Memory B cell (primary cell): ENCODE measurements at places on chromosomes 6 and 20.
A peak's percentile ranks its signal among the peaks of the same experiment; 100 is the strongest.

GRCh38 chr6:26389349-26389894, 6.5 kb downstream of the BTN2A2 start:
- no peak for DNase-seq

DNA sequence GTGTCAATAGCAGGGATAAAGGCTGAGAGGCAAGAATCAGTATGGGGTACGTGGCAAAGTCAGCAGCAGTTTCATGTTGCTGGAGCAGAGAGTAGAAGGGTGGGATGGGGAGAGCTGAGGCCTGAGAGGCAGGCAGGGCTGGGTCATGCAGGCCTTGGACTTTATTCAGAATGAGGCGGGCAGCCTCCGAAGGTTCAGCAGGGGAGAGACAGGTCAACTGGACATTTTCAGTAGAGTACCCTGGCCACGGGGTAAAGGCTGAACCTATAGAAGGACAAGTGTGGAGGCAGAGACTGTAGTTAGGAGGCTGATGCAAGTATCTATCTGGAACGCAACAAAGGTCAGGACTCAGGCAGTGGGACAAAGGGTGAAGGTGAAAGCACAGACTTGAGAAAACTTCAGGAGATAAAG, 13.7 kb downstream of the NOTCH4 start:
- no peak for DNase-seq

- DNase-seq = no peak
These were observed 60.5 kb upstream of the EXOC2 start for GRCh38 chr6:753486-753885.

- no peak for DNase-seq
These were observed 302.2 kb upstream of the GJE1 start for GRCh38 chr6:141830530-141830929.

DNA sequence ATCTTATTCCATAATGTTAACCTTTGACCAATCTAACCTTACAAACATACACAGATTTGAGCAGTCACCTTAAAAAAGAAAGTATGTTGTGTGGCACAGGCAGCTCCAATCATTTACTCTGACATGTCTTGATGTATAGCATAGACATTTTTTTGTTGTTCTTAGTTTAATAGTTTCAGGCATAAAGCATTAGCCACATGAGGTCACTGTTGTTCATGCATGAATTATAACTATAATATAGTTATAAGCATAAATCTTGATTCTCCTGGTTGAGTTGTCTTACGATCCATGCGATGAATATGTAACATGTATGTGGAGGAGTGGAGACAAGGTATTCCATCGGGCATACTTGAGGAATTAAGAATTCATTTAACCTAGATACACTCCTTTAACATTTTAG, 26.1 kb upstream of the NKAIN2 start:
- no peak for DNase-seq

DNA sequence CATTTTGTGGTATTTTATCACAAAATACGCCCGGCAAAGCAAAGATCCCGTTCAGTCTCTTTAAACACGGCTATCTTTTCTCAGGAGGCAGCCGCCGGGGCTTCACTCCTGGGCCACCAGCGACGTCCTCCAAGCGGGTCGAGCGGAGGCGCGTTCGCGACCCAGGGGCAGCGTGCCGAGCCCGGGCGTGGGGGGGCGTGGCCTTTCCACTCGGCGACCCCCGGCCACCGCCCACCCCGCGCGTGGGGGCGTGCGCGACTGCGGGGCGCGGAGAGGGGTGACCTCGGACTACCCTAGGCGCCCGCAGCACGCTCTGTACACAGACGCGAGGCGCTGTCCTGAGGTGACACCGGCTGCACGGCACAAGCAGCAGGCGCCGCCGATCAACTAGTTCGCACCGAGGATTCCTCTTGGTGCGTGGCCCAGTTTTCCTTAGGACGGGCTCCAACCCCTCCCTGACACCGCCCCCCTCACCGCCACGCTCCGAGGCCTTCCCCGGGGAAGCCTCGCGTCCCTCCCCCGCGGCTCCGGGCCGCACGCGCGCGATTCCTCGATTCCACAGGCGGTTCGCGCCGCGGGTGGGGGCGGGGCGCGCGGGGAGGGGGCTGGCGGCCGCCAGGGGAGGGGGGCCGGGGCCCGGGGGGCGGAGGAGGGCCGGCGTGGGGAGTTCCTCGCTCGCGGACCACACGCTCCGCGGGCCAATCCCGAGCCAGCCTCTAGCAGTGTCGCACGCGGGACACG, 1.1 kb upstream of the JARID2 start:
- peak; percentile 56 for DNase-seq

DNA sequence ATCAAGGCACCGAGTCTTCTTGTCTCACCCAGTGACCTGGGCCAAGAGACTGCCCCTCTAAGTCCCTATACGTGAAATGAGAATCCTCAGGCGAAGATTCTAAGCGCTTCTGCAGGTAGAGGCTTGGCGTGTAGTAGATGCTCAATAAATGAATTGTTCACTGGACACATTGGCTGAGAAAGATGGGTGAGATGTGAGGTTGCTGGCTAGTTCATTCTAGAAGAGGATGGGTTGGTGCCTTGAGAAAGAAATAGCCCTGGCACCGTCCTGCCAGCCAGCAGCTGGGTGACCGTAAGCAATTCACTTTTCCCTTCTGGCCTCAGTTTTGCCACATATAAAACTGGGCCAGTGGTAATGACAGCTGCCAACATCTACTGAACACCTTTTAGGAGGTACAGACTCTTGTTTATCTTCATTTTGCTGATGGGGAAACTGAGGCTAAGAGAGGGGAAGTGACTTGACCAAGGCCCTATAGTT, 1.4 kb downstream of the SRC start:
- DNase-seq = no peak

GRCh38 chr6:35746516-35746915, 9.7 kb downstream of the ARMC12 start:
- DNase-seq = no peak

- no peak for DNase-seq
These were observed 3.1 kb downstream of the C6orf89 start for GRCh38 chr6:36888654-36889481.

GRCh38 chr20:57391439-57392301, 474 bp downstream of the RBM38 start:
- DNase-seq = no peak

GRCh38 chr6:11358904-11359830, 126.7 kb upstream of the NEDD9 start:
- no peak for DNase-seq

- DNase-seq = peak; percentile 8
These were observed 5.1 kb downstream of the BLOC1S5 start for GRCh38 chr6:8059129-8059528.

DNA sequence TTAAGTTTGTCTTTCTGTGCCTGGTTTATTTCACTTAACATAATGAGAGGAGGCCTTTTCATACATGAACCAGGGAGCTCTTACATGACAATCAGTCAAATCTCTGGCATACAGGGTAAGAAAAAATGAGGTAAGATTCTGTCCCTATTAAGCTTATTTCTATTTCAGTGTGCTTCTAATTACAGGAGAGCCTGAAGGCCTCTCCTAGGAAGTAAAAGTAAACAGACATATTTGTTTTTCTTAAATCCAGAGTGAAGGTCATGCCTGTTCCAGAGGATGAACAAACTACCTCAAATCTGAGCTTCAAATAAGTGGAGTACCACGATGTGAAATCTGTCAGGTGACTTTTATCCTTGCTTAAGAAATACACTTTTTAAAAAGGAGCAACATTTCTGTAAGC, 72.6 kb downstream of the POPDC3 start:
- DNase-seq = no peak

GRCh38 chr6:16403831-16404230, 165.4 kb downstream of the GMPR start:
- no peak for DNase-seq

DNA sequence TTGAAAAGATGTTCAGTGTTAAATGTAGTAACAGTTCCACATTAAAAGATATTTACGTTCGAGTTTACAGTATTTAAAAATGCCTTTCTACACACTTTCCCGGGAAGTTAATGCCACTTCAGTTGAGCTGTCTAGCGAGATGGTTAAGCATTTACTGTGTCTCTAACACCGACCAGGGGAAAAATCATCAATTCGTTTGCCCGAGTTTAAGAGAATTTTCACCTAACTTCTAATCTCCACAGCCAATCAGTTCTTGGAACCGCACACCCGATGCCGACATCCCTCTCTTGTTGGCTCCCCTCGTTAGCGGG, 58.2 kb downstream of the FAM217A start:
- DNase-seq = no peak

GRCh38 chr6:24139080-24139479, 13.1 kb downstream of the NRSN1 start:
- DNase-seq = no peak
